Mesenchymal stem cell (in vitro differentiated cells and primary cell): ENCODE measurements at places on chromosomes 1 and 21.

GRCh38 chr21:14538483-14538882 lies 7.6 kb downstream of the SAMSN1 start:
- H3K4me3 ChIP-seq: no peak overlapping the region
- DNase-seq: no peak
- H3K36me3 ChIP-seq: no peaks in the 10 kb centered on the region

DNA sequence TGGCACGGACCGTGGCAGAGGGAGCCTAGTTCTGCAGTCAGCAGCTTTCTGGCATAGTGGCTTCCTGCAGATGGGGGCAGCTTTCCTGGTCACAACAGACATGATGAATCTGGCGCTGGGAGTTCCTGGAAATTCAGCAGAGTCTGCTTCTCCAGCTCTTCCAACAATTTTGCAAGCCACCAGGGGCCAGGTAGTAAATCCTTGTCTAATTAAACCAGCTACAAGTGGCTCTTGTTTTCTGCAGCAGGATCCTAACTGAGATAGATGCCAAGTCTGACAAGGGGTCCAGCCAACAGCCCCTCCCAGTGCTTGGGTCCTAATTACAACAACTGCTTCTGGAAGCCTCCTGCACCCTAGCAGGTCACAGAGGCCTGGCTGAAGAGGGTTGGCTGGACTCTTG lies 35.8 kb downstream of the TRIM62 start:
- DNase-seq: no peak
- H3K36me3 ChIP-seq: peaks cover 15% of the 10 kb centered on the region
- H3K27ac ChIP-seq: no peak overlapping the region
- H3K27me3 ChIP-seq: no peaks in the 10 kb centered on the region

DNA sequence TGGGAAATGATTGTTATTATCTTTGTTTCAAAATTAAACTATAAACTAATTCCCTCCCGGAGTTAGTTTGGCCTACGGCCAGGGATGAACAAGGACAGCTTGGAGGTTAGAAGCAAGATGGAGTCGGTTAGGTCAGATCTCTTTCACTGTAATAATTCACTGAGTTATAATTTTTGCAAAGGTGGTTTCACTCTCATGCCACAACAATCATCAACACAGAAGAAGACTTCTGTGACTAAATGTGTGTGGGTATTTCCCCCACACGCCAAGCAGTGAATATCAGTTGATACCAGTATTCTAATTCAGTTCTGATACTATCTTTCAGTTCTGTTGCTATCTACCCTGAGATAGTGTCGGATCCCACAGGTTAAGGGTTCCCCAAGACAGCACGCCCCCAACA lies 215.1 kb downstream of the S1PR1 start:
- H3K36me3 ChIP-seq: no peaks in the 10 kb centered on the region
- H3K27ac ChIP-seq: no peak overlapping the region
- DNase-seq: no peak
- H3K4me1 ChIP-seq: no peaks in the 10 kb centered on the region

DNA sequence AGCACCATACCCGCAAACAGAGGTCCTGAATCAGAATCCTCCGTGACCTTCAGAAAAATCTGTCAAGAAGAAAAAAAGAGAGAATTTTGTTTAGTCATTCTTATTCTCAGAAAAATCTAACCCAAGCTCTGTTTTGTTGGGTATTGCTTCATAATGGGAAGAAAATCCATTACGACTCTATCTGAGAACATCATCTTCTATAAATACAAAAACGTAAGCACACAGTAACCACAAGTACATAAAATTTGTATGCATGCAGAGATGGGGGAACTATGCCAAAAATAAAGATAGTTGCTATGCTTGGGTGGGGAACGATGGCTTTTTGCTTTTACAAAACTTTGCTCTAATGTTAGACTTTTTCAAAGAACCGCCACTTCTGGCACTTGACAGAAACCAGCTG lies 84.2 kb downstream of the ABCA4 start:
- H3K36me3 ChIP-seq: no peaks in the 10 kb centered on the region
- H3K27ac ChIP-seq: no peak overlapping the region
- H3K4me3 ChIP-seq: no peak overlapping the region

GRCh38 chr1:150187560-150187931 lies 37.8 kb downstream of the PLEKHO1 start:
- no peak overlapping the region for H3K4me3 ChIP-seq
- no peak for DNase-seq
- no peaks in the 10 kb centered on the region for H3K36me3 ChIP-seq

DNA sequence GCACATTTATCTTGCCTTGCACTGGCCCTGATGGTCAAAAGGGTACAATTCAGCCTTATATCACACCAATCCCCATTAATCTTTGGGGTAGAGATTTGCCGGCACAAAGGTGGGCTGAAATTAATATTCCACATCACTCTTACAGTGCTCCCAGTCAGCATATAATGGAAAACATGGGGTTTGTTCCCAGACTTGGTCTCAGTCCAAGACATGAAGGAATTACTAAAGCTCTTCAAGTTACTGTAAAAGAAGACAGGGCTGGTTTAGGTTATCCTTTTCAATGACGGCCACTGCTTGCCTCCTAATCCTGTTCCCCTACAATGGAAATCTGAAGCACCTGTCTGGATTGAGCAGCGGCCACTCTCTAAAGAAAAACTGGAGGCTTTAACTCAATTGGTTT lies 160.7 kb downstream of the IER5 start:
- H3K36me3 ChIP-seq: no peaks in the 10 kb centered on the region
- H3K27me3 ChIP-seq: no peaks in the 10 kb centered on the region
- no peak overlapping the region for H3K27ac ChIP-seq
